Vagina (tissue), 2 donors: ENCODE measurements at places on chromosomes 13 and 19.

- H3K4me1 ChIP-seq, result no peaks in the 10 kb centered on the region
- H3K27ac ChIP-seq, result no peak overlapping the region
- no peaks in the 10 kb centered on the region for H3K36me3 ChIP-seq
- no peaks in the 10 kb centered on the region for H3K27me3 ChIP-seq
These were observed 124.1 kb upstream of the UQCRFS1 start for GRCh38 chr19:29337029-29337428.

DNA sequence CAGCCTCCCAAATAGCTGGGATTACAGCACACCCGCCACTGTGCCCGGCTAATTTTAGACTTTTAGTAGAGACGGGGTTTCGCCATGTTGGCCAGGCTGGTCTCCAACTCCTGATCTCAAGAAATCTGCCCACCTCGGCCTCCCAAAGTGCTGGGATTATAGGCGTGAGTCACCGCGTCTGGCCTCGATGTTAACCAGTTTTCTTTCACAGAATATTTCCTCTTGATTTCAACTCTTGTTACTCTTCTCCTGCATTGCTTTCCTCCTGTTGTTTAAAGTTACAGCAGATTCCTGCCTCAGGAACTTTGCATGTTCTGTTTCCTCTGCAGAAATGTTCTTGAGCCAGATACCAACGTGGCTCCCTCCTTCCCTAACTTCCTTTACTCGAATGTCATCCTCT lies 3.7 kb upstream of the PEX11G start:
- no peak overlapping the region for H3K4me3 ChIP-seq
- H3K27me3 ChIP-seq, result no peaks in the 10 kb centered on the region
- no peaks in the 10 kb centered on the region for H3K36me3 ChIP-seq
- peaks cover 6% of the 10 kb centered on the region for H3K4me1 ChIP-seq

- no peaks in the 10 kb centered on the region for H3K27me3 ChIP-seq
- no peaks in the 10 kb centered on the region for H3K4me1 ChIP-seq
- DNase-seq, result no peak
- no peaks in the 10 kb centered on the region for H3K36me3 ChIP-seq
These were observed 5.5 kb downstream of the RDH8 start for GRCh38 chr19:10018786-10019185.

DNA sequence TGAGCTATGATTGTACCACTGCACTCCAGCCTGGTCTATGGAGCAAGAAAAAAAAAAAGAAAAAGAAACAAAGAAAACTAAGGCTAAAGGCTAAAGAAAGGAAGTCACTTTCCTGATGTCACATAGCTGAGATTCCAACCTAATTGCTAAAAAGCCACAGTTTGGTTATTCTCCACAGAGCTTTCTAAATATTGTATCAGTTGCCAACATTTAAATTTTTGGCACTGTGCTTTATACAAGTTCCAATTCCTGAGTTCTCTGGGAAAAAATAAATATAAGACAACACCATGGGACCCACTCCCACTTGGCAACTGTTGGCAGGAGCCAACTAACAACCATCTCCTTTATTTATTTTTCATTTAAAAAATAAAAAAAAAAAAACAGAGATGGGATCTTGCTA lies 11.2 kb upstream of the LYPD3 start:
- peaks cover 15% of the 10 kb centered on the region for H3K4me1 ChIP-seq
- no peak overlapping the region for H3K4me3 ChIP-seq
- H3K27me3 ChIP-seq, result no peaks in the 10 kb centered on the region
- DNase-seq, result no peak
- peak overlapping the region; percentile 27 for H3K27ac ChIP-seq

GRCh38 chr19:38318660-38319059 lies 985 bp upstream of the KCNK6 start:
- H3K27ac ChIP-seq, result peak overlapping the region; percentile 92
- peak overlapping the region; percentile 66 for H3K4me3 ChIP-seq
- no peaks in the 10 kb centered on the region for H3K27me3 ChIP-seq

DNA sequence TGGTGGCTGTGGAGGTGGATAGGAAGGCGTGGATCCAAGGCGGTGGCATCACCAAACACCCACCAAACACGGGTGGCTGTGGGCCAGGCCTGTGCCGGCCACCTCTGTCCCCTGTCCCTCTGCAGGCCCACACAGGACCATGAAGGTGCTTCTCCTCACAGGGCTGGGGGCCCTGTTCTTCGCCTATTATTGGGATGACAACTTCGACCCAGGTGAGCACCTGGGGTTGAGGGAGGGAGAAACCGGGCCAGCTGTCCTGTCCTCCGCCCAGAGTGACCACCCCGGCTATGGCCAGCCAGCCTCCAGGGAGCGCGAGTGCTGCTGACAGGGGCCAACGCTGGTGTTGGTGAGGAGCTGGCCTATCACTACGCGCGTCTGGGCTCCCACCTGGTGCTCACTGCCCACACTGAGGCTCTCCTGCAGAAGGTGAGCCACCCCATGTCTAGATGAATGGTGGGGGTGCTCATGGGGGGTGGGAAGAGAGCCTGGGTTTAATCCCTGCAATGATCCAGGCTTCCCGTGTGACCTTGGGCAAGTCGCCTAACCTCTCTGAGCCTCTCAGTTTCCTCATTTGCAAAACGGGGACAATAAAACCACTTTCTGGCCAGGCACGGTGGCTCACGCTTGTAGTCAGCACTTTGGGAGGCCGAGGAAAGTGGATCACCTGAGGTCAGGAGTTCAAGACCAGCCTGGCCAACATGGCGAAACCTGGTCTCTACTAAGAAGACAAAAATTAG lies 4.0 kb downstream of the HSD11B1L start:
- H3K4me3 ChIP-seq, result no peak overlapping the region
- H3K36me3 ChIP-seq, result no peaks in the 10 kb centered on the region
- peaks cover 20% of the 10 kb centered on the region for H3K4me1 ChIP-seq
- H3K27me3 ChIP-seq, result no peaks in the 10 kb centered on the region

GRCh38 chr13:77353995-77354394 lies 27.1 kb upstream of the MYCBP2 start:
- H3K27ac ChIP-seq, result no peak overlapping the region
- H3K27me3 ChIP-seq, result no peaks in the 10 kb centered on the region
- no peak overlapping the region for H3K4me3 ChIP-seq
- no peak for DNase-seq

DNA sequence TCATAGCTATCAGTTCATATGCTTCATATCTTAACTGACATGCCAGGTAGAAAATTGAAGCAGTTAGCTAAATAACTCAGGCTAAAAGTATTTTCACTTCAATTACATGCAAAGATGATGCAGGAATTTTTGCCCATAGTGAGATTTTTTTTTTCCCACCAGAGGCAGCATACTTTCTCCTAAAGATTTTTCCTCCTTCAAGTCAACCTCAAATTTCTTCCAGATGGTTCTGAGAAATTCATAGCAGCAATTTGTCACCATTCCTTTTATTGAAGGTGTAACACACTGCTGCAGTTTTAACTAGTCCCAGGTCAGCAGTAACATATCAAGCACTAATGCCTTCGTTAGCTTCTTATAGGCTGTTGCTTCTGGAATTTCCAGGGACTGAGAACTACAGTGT lies 141.9 kb downstream of the SUCLA2 start:
- DNase-seq, result no peak
- H3K4me1 ChIP-seq, result no peaks in the 10 kb centered on the region
- no peaks in the 10 kb centered on the region for H3K27me3 ChIP-seq
- H3K36me3 ChIP-seq, result no peaks in the 10 kb centered on the region
- H3K27ac ChIP-seq, result no peak overlapping the region
- H3K4me3 ChIP-seq, result no peak overlapping the region

DNA sequence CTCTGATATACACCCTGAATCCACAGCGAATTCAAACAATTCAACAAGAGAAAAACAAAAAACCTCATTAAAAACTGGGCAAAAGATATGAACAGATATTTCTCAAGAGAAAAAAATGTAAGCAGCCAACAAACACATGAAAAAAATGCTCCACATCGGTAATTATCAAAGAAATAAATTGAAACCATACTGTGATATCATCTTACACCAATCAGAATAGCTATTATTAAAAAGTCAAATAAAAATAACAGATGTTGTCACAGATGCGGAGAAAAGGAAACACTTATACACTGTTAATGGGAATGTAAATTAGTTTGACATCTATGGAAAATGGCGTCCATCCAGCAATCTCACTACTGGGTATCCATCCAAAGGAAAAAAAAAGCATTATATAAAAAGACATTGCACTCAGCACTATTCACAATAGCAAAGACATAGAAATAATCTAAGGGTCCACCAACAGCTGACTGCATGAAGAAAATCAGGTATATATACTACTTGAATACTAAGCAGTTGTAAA lies 1495.0 kb upstream of the PCDH20 start:
- H3K27me3 ChIP-seq, result no peaks in the 10 kb centered on the region
- no peak overlapping the region for H3K27ac ChIP-seq
- no peaks in the 10 kb centered on the region for H3K4me1 ChIP-seq
- DNase-seq, result no peak

DNA sequence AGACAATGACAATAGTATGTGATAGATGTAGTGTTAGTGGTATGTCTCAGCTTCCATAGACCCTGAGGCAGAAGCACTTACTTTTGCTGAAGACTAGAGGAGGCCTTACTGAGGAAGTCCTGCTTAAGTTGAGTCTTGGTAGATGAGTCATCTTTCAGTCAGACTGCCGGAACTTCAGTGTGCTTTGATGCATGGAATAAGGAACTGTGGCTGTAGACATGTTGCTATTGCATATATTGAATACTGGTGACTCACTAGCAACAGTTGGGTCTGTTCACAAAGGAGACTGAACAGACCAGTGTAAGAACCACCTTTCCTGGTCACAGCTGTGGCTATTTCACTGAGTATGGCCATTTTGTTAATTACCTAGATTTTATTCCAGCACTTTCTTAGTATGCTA lies 1000.6 kb downstream of the OLFM4 start:
- H3K27ac ChIP-seq, result no peak overlapping the region
- H3K4me1 ChIP-seq, result no peaks in the 10 kb centered on the region
- no peaks in the 10 kb centered on the region for H3K36me3 ChIP-seq

GRCh38 chr13:51829568-51829899 lies 15.4 kb downstream of the TMEM272 start:
- H3K27ac ChIP-seq, result no peak overlapping the region
- no peak for DNase-seq
- H3K36me3 ChIP-seq, result no peaks in the 10 kb centered on the region

DNA sequence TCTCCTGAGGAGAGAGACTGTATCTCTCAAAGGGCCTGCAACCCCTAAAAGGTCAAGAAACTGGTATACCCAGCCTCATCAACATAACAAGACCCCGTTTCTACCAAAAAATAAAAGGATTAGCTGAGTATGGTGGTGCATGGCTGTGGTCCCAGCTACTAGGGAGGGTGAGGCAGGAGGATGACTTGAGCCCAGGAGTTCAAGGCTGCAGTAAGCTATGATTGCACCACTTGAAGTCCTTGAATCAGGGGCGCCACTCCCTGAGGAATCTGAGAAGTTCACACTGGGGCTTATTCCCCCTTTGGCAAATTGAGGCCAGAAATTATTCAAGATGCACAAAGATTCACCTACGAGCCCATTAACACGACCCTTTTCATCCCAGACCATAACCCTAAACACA lies 83.0 kb downstream of the TSHZ3 start:
- H3K27ac ChIP-seq, result no peak overlapping the region
- H3K4me3 ChIP-seq, result no peak overlapping the region
- peaks cover 13% of the 10 kb centered on the region for H3K4me1 ChIP-seq
- DNase-seq, result no peak

GRCh38 chr13:110116072-110116487 lies 190.9 kb downstream of the COL4A1 start:
- no peak for DNase-seq
- no peaks in the 10 kb centered on the region for H3K27me3 ChIP-seq
- H3K4me1 ChIP-seq, result no peaks in the 10 kb centered on the region

DNA sequence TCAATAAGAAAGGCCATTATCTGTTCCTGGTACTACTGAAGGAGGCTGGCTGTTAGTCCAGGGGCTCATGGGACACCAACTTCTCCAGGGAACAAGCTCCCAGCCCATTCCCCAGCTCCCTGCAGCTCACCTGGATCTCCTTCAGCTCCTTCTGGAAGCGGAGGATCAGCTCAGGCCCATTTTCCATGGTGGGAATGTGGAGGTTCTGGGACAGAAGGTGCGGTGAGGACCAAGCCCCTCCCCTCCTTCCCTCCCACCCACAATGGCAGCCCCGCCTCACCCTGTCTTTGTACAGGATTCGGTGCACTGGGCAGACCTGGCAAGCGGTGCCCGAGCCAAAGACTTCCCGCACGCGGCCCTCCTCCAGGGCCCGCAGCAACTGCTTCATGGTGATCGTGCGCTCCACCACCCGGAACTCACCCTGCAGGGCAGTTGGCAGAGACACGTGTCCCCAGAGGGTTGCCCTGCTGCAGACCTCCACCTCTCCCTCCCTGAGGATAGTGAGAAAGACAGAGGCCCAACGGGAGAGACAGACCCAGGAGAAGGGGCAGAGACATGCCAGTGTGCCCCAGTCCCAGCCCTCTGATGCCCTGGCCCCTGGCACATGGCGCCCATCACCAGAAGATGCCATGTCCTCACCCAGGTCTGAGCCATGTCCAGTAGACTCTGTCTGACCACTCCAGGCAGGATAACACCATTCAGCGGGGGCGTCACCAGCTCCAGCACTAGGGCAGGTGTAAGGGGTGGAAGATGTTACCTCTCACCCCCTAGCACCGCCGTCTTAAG lies 14.3 kb downstream of the BCAT2 start:
- peak overlapping the region; percentile 96 for H3K27ac ChIP-seq
- no peak for DNase-seq
- peaks cover 6% of the 10 kb centered on the region for H3K36me3 ChIP-seq
- no peak overlapping the region for H3K4me3 ChIP-seq
- H3K27me3 ChIP-seq, result no peaks in the 10 kb centered on the region
- peaks cover 15% of the 10 kb centered on the region for H3K4me1 ChIP-seq

DNA sequence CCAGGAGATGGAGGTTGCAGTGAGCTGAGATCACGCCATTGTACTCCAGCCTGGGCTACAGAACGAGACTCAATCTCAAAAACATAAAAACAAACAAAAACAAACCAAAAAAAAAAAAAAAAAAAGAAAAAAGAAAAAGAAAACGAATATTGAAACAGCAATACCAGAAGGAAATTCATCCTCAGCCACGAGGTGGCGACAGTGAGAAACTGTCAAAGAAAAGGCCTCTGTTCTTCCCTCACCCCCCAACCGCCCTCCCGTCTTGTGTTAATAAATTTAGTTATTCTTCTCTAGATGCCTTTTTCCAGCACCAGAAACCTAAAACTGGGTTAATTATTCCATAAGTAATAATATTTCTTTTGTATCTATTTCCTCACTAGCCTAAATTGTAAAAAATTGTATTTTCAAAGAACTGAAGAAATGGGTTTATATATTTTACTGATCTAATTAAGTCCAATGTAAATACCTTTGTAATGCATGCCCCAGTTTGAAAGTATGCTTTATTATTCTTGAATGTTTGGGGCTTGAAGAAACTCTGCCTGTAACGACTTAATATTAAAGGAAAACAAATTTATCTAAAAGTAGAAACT lies 38.6 kb downstream of the LIG4 start:
- no peak for DNase-seq
- no peaks in the 10 kb centered on the region for H3K36me3 ChIP-seq
- no peaks in the 10 kb centered on the region for H3K4me1 ChIP-seq
- no peak overlapping the region for H3K27ac ChIP-seq

- no peak for DNase-seq
- peak overlapping the region; percentile 40 for H3K4me3 ChIP-seq
- H3K36me3 ChIP-seq, result no peaks in the 10 kb centered on the region
These were observed 15.0 kb upstream of the NANOS3 start for GRCh38 chr19:13861714-13862531.
